ENCODE measurements at places on chromosomes 1 and 21. TPM values are rescaled to one million over a fixed set of nuclear protein-coding genes. Genes with fewer than 3 reads are reported as not detected.

The CTH gene
- total RNA-seq = 1.8 TPM

The TNFRSF14 gene
- total RNA-seq = 89.1 TPM

The OR10J1 gene
- not detected for total RNA-seq

The OLFML3 gene
- total RNA-seq = 96.1 TPM

The MARK1 gene
- 13.5 TPM for total RNA-seq

The LCE1D gene
- not detected for total RNA-seq

The TEX38 gene
- total RNA-seq = not detected

The OR2M3 gene
- not detected for total RNA-seq

The DRAXIN gene
- total RNA-seq = not detected

The TMEM39B gene
- total RNA-seq = 14.1 TPM

The CBR3 gene
- total RNA-seq = 13.0 TPM

The FCRL4 gene
- total RNA-seq = not detected

The MEX3A gene
- total RNA-seq = 1.6 TPM
